Activated CD8-positive, alpha-beta memory T cell treated with anti-CD3 and anti-CD28 coated beads, Interleukin-2, amount 50 U/mL, for 4 hours (primary cell): ENCODE measurements at places on chromosomes 1 and 21.

DNA sequence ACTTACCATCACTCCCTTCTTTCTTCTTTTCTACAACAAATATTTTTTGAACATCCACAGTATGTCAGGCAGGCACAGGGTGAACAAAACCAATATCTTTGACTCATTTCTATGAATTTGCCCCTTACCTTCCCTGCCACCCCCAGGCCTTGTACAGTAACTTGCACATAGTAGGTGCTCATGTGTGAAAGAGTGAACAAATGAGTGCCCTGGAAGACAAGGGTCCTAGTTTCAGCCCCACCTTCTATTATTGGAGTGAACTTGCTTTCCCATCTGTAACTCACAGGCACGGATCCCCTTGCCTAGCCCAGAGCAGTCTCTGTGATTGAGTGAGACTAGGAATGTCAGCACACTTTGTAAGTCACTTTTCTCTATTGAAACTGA, 12.8 kb downstream of the ZDHHC18 start:
- DNase-seq: no peak

DNA sequence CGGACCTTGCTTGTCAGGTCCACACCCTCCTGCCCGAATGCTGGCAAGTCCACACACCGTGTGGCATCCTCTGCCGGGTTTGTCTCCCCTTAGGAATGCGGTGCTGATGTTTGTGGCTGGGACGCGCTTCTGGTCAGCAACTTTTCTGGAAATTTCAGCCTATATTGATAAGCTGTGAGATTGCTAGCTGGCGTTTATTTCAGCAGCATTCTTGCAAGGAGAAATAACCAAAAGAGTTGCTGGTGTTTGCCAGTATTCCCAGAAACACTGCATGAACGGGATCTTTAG, 601 bp downstream of the CEPT1 start:
- no peak for DNase-seq

DNA sequence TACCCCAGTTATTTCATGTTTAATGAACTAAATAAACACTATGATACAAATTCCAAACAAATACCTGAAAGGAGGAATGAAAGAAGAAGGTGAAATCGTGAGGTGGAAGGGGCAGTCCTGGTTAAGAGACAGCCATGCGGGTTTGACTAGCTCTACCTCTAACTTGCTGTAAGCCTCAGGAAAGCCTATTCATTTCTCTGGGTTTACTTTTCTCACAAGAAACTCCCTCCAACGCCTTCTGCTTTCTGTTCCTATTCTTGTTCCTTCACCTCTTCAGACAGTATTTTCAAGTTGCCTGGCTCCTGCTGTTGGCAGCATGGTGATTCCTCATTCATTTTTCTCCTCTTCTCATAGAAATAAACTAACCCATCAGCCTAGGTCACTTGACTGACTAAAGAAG, 92.4 kb downstream of the NTPCR start:
- no peak for DNase-seq

DNA sequence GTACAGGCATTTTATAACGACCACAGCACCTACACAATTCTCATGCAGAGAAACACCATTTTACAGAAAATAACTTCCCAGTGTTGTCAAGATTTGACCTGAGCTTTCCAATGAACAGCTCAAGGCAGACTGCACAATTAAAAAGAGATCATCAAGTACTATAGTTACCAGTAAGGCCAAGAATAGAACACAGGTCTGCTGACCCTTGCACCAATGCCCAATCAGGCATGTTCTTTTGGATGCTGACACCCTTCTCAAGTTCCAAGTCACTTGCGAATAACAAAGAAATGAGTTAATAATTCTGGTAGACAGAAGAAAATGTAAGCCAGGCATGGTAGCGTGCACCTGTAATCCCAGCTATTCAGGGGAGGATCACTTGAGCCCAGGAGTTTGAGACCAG, 101.9 kb downstream of the SLC45A1 start:
- no peak for DNase-seq

DNA sequence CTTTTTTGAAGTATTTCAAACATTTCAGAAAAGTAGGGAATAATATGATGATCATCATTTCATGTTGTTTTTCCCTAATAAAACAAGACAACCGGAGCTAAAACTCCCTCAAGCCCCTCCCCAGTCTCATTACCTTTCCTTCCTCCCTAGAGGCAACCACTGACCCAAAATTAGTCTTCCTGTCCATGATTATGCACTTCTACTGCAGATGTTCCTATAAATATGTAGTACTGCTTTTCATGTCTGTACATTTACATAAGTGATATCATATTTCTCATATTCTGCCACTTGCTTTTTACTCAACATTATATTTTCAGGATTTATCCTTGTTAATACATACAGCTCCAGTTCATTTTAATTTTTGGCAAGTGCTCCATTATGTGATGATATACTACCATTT, 58.7 kb upstream of the GOLT1A start:
- DNase-seq: no peak
